ENCODE measurements at places on chromosomes 4 and X.

DNA sequence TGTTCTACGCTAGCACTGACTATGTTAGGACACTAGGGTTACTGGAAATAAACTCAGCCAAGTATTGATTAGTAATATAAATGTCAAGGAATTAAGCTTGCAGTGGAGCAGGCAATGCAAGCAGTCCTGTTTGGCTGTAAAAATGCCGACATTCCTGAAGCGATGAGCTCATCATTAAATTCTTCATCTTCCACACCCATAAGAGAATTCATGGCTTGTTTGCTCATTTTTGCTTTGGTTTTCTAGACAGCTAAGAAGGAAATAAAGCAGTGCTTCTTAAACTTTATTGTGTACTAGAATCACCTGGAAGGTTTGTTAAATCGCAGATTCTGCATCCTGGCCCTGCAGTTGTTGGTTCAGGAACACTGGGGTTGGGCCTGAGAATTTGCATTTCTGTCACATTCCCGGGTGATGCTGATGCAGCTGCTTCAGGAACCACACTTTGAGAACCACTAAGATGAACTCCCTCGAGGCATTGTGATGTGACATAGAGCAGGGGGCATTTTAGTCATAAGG is 17.8 kb downstream of the ANXA3 start:
- peak; percentile 92 for DNase-seq

- no peak for DNase-seq
Observed at GRCh38 chr4:141657550-141658250, 21.3 kb downstream of the IL15 start.

- no peak for DNase-seq
Observed at GRCh38 chr4:77155631-77156452, 1.2 kb upstream of the CCNG2 start.

GRCh38 chr4:184762100-184762499 is 28.2 kb upstream of the CENPU start:
- DNase-seq, result no peak

DNA sequence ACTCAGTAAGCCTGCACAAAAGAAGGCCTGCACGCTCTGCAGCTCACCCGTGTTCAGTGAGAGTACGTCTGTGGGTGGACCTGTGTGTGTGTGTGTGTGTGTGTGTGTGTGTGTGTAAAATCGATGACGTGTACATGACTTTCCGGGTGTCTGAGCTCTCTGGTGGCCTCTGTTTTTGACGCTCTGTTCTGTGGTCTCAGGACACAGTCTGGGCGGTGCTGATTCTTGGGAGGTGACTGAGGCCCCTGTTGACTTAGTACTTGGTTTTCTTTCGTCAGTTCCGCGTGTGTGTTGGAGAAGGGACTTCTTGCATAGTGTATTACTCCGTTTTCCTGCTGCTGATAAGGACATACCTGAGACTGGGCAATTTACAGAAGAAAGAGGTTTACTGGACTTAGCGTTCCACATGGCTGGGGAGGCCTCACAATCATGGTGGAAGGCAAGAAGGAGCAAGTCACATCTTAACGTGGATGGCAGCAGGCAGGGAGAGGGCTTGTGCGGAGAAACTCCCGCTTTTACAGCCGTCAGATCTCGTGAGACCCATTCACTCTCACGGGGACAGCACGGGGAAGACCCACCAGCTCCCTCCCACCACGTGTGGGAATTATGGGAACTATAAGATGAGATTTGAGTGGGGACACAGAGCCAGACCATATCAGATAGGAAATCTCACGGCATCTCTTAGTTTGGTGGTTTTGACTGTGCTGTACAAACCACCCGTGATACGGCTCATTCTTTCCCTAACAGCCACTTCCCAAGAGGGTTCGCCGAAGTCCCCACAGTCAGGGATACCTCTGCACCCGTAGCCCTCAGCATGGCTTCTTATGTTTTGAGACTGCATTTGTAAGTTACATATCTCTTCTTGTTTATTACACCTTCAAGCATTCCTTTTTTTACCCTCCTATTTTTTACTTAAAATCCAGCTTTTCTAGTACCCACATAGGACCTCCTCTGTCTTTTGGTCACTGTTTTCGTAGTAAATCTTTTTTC is 24.5 kb downstream of the UVSSA start:
- DNase-seq, result no peak

GRCh38 chr4:130747842-130748241 is 1651.9 kb downstream of the C4orf33 start:
- peak; percentile 12 for DNase-seq

DNA sequence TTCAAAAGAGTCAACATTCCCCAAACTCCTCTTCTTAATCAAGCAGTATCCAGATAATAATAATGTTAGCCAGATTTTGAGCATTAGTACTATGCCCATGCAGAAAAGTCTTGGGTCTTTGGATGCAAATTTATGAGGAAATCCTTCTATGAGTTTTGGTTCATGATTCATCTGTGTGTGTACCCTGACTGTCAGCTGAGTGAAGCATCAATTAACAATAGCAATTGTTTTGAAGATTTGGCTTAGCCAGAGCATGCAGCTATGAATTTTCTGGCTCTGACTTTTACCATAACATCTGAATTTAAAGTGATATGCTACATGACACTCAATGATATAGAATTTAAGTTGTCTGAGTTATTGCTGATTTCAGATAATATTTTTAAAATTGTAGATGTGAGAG is 145.8 kb downstream of the KLHL4 start:
- no peak for DNase-seq

- no peak for DNase-seq
Observed at GRCh38 chr4:68299492-68300457, 50.1 kb downstream of the YTHDC1 start.

GRCh38 chr4:114281164-114281960 is 301.9 kb upstream of the ARSJ start:
- DNase-seq, result peak; percentile 52

DNA sequence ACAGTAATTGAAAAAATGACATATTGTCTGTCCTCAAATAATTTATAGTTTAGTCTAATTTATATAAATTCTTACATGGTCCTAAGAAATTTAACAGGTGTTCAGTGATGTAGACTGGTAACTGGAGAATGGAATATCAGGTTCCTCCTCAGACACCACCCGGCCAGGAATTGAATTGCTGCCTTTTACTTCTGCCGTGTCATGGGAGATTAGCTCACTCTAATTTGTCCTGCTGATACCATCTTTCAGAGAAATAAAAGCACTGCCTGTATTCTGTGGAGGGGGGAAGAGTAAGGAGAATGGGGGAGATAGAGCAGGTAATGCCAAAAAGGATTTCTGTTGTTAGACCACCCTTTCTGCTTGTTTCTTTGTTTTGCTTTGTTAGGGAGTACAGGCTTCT is 125.2 kb upstream of the KLHL4 start:
- no peak for DNase-seq

- no peak for DNase-seq
Observed at GRCh38 chr4:20393486-20394100, 141.9 kb downstream of the SLIT2 start.

DNA sequence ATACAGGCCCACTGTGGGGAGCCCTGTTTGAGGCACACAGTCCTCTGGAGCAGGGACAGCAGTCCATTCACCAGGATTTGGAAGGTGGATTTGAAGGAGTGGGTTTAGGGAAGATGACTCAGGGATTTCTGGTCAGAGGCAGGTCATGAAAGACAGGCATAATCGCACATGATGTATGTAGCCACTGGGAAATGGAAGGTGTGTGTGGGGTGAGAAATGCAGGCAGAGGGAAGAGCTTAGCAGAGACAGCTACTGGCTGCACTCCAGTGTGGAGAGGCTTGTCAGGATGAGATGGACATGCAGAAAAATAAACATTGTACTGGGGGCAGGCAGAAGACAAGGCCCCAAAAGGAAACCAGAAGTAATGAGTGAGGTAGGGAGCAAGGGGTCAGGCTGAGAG is 85.2 kb upstream of the STS start:
- no peak for DNase-seq

GRCh38 chr4:100103671-100104070 is 86.6 kb downstream of the DDIT4L start:
- DNase-seq, result no peak

DNA sequence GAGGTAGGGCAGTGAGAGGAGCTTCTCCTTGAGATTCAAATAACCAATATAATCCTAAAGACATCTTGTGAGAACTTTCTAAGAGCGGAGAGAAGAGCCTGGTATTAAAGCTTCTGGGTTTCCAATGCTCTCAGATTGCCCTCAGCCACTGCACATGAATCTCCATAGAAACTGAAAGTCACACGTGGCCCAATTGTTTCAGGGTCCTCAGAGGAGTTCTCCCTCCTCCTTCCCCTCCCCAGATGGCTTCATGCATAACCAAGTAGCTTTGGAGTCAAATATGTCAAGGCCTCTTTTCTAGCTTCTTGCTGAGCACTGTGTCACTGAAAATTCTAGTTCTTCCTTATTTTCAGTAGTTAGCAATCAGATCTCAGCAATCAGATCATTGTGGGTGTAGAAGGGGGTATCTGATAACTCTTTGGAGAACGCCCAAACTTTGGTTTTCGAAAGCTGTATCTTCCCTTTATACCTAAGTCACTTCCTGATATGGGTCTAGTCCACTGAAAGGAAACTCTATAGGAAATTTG is 2.2 kb downstream of the BTK start:
- DNase-seq, result no peak

- DNase-seq, result no peak
Observed at GRCh38 chr4:11565213-11565612, 136.5 kb upstream of the HS3ST1 start.

DNA sequence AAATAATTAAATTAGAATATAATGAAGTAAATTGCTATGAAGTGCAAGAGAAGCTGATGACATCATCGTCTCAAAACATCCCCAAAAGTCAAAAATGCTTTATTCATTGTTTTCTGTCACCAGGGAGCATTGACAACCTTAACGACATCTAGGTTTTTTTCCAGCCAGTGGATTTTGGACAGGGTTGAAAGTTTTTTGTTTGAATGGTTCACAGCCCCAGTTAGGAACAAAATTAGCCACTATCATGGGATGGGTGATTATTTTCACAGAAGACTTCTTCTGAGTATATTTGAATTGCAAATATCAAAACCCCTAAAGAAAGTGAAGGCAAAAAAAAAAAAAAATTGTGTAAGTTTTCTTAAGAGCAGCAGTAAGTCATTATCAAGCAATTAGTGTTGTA is 826.1 kb downstream of the STPG2 start:
- DNase-seq, result no peak

GRCh38 chr4:105896984-105897775 is 1.9 kb downstream of the NPNT start:
- DNase-seq, result peak; percentile 25

DNA sequence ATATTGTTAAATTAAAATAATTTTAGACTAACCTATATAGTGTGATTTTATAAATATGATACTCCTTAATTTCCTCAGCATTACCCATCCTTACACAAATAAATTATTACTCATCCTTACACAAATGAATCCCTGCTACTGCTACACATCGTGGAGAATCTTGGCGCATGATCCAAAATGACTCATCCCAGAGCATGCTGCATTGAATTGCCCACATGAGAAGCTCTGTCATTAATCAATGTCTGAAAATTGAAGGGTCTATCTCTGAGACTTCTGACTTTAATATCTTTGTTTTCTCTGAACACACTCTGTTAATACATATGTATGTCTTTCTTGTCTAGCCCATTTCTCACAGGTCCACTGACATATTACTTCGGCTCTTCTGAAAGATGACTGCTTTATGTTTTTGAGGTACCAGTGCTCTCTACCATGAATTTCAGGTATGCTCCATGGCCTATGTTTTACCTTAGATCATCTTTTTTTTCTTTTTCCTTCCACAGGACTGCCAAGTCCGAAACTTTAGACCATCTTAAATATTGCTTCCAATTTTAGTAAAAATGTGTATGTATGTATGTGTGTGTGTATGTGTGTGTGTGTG is 15.7 kb upstream of the DUSP21 start:
- peak; percentile 15 for DNase-seq

DNA sequence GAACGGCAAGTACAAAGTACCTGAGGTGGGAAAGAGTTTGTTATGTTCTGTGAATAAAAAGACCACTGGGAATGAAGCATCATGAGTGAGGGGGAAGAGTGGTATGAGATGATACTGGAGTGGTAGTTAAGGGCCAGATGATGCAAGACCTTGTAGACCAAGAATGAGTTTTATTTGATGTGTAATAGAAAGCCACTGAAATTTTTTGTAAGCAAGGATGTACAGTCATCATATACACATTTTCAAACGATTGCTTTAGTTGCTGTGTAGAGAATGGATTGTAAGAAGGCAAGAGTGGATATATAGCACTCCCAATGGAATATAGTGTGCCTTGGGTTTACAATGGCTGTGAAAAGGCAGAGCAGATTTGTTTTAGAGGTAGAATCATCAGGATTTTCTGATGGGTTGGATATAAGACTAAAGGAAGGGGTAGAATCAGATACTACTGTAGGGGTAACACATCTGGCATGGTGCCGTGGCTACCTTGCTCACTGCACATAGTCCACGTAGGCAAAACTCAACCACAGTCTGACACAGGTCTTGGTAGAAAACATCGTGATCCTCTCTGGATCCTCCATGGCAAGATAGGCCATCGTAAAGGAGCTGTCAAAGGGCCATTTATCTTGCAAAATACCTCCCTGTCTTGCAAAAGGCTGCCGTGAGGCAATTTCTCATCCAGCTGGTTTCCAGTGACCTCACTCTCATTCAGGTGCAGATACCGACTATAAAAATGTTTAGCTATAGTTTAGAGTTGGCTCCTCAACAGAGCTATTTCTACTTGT is 14.9 kb downstream of the TIFA start:
- DNase-seq, result no peak

GRCh38 chr4:40550948-40551462 is 78.7 kb downstream of the RBM47 start:
- peak; percentile 48 for DNase-seq

DNA sequence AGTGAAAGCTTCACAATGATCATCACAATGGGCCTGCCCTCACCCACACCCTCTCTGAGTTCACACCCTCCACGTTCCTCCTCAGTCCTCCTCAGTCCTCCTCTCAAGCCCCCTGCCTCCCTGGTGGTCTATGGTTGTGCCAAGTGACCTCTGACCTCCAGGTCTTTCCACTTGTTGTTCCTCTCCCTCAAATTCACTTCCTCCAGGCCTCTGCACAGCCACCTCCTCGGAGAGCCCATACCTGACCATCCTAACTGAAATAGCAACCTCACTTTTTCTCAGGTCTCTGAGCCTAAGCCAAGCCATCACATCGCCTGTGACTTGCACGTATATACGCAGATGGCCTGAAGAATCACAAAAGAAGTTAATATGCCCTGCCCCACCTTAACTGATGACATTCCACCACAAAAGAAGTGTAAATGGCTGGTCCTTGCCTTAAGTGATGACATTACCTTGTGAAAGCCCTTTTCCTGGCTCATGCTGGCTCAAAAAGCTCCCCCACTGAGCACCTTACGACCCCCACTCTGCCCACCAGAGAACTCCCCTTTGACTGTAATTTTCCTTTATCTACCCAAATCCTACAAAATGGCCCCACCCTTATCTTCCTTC is 293.4 kb upstream of the TENM3 start:
- no peak for DNase-seq

GRCh38 chrX:10617186-10617998 is 3.0 kb downstream of the MID1 start:
- DNase-seq, result peak; percentile 38

- no peak for DNase-seq
Observed at GRCh38 chr4:153963216-153963615, 174.3 kb upstream of the SFRP2 start.

- DNase-seq, result no peak
Observed at GRCh38 chr4:101885574-101885973, 95.0 kb downstream of the BANK1 start.

GRCh38 chrX:23598575-23598974 is 68.7 kb upstream of the PRDX4 start:
- no peak for DNase-seq
